ENCODE measurements at places on chromosomes 16 and 17.

- DNase-seq: no peak
Observed at GRCh38 chr16:72991211-72991610, 56.7 kb downstream of the ZFHX3 start.

DNA sequence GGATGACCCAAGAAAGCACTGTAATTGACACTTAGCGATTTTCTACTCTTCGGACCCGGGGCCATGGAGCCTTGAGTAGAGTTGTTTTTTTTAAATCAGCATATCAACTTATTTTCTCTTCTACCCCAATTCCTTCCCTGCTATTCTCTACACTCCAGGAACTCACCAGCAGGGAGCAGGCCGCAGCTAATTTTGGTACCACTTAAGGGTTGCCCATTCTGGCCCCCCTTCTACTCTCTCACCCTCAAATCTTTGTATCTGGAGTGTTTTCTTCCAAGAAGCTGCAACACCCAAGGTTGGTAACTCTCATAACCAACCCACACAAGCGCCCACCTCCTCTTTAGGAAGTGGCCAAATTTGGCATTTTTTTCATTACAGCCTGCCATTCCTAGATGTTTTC lies 5.5 kb upstream of the ERAL1 start:
- no peak for DNase-seq

DNA sequence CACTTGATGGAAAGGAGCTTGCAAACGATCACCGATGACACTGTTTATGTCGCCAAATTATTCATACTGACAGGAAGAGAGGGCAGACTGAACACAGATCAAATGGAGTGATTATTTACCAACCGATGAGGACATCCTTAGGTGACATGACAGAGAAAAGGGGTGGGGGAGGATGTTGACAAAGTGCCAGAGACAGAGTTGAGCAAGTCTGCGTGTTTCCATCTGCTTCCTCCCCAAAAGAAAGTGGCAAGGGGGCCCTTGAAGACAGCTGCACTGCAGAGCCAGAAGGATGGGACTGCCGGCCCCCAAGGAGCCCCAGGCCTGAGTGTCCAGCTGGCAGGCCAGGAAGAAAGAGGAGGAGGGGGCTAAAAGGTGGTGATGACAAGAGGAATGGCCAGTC lies 191.0 kb upstream of the RPL38 start:
- DNase-seq: no peak

GRCh38 chr16:21645261-21645721 lies 7.1 kb downstream of the IGSF6 start:
- DNase-seq: no peak

GRCh38 chr17:43146649-43147048 lies 21.5 kb upstream of the BRCA1 start:
- DNase-seq: no peak

DNA sequence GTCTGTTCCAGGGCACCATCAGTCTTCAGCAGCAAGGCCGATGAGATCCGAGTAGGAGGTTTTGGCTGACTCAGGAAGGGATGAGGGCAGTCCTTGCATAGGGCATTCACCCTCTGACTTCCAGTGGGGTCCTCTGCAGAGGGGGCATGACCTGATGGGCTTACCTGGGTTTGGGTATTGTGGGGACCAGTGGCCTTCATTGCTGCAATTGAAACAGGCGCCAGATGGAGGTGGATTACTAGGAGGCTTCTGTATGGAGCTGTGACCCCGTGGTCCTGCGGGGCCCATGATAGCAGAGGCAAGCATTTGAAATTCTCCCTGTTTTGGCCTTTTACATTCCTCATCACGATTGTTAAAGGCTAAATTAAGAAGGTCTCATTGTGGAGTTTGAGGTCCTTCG lies 2448.7 kb downstream of the TP53TG3F start:
- DNase-seq: no peak

DNA sequence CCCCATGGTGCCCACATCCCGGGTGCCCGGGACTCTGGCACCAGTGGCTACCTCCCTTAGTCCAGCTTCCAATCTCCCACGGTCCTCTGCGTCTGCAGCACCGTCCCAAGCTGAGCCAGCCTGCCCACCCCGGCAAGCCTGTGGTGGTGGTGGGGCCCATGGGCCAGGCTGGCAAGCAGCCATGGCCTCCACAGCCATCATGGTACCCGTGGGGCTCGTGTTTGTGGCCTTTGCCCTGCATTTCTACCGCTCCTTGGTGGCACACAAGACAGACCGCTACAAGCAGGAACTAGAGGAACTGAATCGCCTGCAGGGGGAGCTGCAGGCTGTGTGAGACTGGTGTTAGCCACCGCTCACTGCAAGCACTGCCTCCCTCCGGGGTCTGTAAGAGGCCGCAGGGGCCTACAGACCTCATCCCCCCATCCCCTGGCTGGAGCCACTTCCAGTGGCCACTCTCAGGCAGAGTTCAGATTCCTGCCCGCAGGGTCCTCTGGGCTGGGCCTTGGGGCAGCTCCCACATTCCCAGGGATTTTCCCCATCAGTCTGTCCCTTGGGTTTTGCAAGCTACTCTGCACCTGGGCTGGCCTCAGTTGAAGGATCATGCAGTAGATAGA lies 3.9 kb upstream of the SETD1A start:
- peak; percentile 56 for DNase-seq

- no peak for DNase-seq
Observed at GRCh38 chr17:49976163-49976827, 7.3 kb downstream of the DLX4 start.

- no peak for DNase-seq
Observed at GRCh38 chr17:9144502-9145249, 123.4 kb downstream of the NTN1 start.

GRCh38 chr16:89749637-89750036 lies 28.3 kb downstream of the ZNF276 start:
- no peak for DNase-seq

DNA sequence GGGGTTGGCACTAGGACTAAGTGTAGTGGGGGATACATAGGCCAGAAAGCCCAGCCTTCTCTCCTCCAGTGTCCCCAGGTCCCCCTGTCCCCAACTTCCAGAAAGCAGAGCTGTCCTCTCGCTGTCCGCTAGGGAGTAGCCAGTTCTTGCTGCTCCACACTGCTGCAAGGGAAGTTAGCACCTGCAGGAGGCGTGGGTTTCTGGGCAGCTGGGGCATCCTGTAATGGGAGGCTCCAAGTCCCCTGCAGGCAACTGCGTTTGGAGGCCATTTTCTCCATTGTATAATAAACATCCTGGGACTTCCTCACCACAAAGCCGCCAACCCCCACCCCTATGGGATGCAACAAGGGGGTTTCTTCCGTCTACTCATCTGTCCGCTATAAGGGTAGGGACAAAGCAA lies 1.7 kb downstream of the RPRML start:
- DNase-seq: no peak

DNA sequence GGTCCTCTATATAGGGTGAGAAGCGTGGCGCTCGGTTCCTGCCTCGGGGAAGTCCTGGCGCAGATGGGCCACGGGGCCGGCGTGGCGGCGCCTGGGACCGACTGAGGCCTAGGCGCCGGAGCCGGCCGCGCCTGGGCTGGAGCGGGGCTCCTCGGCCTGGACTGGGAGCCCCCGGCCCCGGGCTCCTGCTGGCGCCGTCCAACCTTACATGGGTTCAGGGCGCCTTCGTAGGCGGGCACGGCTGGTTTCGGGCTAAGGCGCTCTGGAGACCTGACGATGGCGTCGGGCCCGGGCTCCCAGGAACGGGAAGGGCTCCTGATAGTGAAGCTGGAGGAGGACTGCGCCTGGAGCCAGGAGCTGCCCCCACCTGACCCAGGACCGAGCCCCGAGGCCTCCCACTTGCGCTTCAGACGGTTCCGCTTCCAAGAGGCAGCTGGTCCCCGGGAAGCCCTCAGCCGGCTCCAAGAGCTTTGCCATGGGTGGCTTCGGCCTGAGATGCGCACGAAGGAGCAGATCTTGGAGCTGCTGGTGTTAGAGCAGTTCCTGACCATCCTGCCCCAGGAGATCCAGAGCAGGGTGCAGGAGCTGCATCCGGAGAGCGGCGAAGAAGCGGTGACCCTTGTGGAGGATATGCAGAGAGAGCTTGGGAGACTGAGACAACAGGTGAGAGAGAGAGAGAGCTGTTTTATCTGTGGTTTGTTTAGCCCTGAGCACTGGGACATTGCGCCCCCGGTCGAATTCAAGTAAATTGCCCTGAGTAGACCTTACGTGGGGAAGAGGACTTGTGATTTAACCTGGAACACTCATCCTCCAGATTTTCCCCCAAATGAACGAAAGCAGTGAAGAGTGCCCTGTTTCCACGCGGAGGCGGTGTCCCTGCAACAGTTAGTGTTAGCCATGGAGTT lies 504 bp downstream of the ZNF263 start:
- DNase-seq: peak; percentile 4

DNA sequence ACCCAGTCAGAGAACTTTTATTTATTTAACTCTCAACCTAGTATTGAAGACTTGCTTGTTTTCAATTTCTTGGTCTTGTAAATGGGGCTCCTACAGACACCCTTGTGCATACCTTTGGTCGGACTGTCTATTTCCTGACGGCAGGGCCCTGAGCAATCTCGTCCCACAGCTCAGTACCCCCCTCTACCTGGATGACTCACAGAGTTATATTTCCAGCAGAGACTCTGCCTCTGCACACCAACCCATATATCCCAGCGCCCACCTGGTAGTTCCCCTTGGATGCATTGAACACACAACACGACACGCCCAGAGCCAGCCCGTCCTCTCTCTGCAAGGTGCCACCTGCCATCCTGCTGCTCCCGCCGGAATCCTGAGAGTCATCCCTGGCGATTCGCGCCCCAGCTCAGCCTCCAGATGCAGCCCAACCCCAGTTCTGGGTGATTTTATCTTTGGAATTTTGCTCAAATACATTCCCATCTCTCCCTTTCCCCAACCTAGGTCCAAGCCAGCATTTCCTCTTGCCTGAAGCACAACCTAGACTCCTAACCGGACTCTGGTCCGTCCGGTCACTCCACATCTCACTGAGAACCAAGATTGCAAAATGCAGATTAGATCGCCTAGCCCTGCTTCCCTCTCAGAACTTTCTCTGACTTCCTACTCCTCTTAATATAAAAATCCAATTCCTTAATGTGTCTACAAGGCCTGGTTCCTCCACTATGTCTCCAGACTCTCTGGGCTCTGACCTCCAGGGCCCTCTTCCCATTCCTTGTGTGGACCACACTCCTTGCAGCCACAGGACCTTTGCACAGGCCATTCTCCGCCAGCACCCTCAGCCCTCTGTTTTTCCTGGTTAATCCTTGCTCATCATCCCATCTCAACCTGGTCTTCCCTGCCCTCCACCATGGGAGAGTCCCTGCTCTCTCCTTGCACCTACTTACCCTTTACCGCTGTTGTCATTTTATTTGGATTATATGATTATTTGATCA lies 129.2 kb downstream of the SEC14L1 start:
- DNase-seq: no peak

DNA sequence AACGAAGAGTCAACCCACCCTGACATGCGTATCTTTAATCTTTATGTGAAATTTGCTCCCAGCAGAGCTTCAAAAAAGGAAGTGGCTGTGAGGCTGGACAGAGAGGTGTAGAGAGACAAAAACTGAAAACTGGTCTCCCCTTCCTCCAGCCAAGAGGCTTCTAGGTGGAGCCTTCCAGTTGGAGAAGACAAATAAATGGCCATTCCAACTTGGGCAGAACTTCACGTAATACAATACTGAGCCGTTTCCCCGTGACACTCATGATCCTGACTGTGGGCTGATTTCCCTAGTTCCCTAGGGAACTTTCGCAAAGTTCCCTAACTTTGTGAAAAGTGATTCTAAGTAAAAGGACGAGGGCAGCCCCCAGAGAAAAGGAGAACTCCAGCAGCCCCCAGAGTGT lies 78.8 kb downstream of the ZFHX3 start:
- no peak for DNase-seq

- no peak for DNase-seq
Observed at GRCh38 chr16:67661886-67662652, 1.3 kb downstream of the PARD6A start.

GRCh38 chr17:79874329-79874981 lies 35.2 kb upstream of the CBX4 start:
- DNase-seq: no peak

All from activated CD4-positive, alpha-beta T cell treated with anti-CD3 and anti-CD28 coated beads, Interleukin-2, amount 50 U/mL, for 4 hours (primary cell).